ENCODE measurements at places on chromosomes 12 and 14.

GRCh38 chr12:124964836-124965462, 24.0 kb downstream of the DHX37 start:
- no peak for DNase-seq

DNA sequence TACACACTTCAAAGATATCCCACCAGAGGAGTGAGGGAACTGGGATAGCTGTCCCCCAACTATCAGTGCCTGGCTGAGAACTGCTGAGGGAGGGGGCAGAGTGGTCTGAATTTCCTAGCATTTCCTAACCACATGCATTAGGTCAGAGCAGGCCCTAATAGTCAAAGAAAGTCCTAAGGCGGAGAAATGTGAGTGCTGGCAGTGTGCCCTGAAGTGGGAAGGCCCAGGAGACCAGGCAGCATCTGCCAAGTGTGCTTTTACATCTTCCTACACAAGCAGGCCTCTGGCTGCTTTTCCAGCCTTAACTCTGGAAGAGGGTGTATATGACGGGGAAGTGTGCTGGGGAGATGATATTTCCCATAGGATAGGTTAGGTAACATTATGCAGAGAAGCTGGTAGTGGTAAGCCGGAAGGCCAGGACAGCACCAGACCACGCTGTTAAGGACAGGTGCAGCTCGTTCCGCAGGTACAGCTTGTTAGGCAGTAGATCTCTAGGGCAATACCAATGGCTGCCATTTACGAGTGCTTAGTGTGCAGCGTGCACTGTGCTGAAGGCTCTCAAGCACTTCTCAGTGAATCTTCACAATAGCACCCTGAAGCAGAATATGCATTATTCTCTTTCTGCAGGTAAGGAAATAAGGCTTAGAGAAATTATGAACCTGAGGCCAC, 9.1 kb upstream of the CCDC198 start:
- DNase-seq = no peak

- DNase-seq = no peak
Measured at GRCh38 chr12:39368891-39369290, 74.0 kb downstream of the KIF21A start.

DNA sequence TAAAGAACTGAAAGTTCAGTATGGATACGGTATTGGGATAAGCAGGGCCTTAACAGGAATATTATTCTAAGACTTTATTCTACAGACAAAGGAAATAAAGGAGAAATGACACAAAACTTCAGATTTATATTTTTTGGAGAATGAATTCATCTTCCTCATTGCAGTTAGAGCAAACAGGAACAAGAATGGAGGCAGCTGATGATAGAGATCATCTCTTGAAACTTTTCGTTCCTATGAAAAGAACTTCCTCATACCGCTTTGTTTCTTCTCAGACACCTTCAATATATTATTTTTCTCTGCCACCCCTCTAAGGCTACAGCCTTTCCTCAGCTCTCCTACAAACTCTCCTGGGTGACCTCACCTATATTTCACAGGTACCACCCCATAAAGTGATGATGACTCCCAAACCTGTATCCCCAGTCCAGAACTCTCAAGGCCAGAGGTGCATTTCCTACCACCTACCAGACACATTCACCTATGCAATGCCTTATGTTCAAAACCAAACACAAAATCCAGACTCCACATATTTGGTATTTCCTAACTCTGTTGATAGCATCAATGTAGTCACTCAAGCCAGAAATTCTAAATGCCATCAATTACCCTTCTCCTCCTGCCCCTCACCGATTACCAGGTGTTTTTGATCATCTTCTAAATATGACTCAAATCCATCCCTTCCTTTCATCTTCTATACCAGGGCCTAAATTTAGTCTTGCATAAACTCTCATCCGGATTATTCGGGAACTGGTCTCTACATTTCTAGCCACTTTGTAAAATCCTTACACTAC, 7.4 kb downstream of the MAP4K5 start:
- no peak for DNase-seq

- no peak for DNase-seq
Measured at GRCh38 chr12:75747572-75748021, 236.2 kb upstream of the KRR1 start.

DNA sequence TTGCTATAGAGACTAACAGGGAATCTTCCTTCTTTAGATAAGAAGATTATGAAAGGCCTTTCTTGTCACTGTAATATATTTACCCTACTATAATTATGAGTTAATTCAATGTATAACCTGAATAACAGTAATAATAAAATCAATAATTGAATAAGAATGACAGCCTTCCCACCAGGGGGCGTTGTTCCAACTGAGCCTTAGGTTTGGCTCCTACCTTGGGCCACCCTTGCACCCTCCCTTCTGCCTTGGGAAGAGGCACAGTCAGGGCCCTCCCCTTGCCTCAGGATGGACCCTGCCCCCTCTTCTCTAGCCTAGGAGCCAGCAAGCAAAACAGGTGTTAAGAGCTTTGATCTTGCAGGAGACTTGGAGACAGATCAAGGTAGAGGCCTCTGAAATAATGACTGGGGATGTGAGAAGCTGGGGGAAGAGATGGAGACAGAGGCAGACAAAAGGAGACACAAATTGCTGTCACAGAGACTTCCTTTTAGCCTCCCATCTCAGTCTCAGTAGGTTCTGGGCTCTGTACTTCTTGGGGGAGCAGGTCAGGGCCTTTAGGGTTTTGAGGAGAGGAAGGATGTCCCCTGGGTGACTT, 40.1 kb upstream of the CISTR start:
- no peak for DNase-seq

DNA sequence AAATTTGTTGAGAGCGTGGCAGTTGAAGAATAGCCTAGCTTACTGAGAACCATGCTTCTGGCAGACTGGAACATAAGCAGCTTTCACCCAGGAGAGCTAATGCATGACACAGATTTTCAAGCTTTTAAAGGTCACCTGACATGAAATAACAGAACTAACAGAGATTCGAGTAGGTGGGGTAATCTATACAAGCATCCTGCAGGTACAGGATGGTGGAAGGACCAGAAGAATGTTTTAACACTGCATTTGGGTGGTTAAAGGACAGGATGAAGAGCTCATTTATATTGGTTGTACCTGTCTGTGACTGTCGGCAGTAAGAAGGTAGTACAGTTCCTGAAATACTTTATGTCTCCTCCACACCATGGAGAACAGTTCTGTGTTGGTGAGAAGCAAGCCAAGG, 8.9 kb downstream of the PELI2 start:
- DNase-seq = no peak

- DNase-seq = no peak
Measured at GRCh38 chr12:127629066-127629820, 637.7 kb upstream of the TMEM132C start.

DNA sequence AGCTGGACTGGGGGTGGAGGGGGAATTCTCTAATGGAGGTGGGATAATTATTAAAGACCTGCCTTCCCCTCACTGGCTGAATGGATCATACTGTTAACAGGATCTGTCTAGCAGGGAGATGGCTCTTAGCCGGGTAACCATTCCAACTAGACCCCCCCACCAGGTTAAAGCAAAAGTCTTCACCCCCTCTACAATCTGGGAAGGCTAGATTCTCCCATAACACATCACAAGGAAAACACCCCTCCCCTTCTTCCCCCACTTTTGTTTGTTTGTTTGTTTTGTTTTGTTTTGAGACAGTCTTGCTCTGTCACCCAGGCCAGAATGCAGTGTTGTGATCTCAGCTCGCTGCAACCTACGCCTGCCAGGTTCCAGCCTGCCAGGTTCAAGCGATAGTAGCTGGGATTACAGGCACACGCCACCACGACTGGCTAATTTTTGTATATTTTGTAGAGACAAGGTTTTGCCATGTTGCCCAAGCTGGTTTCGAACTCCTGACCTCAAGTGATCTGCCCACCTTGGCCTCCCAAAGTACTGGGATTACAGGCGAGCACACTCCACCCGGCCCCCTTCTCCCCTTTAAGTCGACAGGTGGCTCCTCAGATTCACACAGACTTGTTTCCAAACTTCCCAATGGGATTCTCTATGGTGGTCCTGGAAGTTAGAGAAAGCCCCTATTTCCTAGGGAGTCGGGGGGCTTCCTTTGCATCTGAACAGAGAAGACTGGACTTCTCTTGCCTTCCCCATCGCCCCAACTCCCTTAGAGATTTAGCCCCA, 3.5 kb upstream of the BAZ2A start:
- no peak for DNase-seq

- no peak for DNase-seq
Measured at GRCh38 chr14:79354336-79354735, 857.0 kb downstream of the DIO2 start.

DNA sequence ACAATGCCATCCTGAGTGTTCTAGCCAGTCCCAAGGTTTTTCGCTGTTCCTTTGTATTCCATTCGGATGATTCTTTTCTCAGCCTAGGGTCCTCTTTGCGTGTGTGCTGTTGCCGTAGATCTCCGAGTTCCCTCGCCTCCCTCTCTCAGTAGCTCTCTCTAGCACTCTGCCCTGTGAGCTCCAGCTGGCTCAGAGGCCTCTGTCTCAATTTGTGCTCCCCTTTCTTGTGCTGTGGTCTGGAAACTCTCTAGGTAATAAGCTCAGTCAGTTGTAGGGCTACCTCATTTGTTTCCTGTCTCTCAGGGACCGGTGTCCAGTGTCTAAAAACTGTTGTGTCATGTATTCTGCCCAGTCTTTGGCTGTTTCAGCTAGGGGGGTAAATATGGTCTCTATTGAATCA, 179.3 kb downstream of the PCNX1 start:
- DNase-seq = no peak

GRCh38 chr14:104230119-104230815, 91.9 kb downstream of the KIF26A start:
- no peak for DNase-seq

- DNase-seq = no peak
Measured at GRCh38 chr14:51482102-51482501, 169.6 kb upstream of the FRMD6 start.

DNA sequence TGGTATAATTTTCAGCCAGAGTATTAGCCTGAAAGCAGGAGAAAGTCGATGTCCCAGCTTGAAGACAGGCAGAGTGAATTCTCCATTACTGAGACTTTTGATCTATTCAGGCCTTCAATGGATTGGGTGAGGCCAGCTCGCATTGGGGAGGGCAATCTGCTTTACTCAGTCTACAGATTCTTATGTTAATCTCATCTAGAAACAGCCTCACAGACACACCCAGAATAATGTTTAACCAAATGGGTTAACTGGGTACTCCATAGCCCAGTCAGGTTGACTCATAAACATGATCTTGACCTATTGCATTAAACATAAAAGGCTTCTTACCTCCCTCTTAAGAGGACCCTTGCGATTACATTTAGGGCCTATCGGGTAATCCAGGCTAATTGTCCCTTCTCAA, 118.0 kb downstream of the KTN1 start:
- no peak for DNase-seq

- no peak for DNase-seq
Measured at GRCh38 chr14:23402296-23403138, 5.6 kb downstream of the MYH6 start.

DNA sequence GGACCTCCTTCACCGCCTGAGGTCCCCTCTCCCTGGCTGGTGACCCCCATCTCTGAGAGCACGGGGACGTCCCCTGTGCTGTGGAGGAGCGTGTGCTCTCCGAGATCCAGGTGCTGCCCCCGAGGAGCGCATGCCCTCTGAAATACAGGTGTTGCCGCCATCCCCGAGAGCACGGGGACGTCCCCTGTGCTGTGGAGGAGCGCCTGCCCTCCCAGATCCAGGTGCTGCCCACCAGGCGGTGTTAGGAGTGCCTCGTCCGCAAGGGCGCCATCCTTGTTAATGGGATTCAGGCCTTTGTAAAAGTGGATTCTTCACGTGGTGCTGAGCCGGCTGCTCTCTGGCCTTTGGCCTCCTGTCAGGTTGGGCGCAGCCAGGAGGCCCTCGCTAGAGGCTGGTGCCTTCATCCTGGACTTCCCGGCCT, 10.1 kb downstream of the NOC4L start:
- DNase-seq = no peak

DNA sequence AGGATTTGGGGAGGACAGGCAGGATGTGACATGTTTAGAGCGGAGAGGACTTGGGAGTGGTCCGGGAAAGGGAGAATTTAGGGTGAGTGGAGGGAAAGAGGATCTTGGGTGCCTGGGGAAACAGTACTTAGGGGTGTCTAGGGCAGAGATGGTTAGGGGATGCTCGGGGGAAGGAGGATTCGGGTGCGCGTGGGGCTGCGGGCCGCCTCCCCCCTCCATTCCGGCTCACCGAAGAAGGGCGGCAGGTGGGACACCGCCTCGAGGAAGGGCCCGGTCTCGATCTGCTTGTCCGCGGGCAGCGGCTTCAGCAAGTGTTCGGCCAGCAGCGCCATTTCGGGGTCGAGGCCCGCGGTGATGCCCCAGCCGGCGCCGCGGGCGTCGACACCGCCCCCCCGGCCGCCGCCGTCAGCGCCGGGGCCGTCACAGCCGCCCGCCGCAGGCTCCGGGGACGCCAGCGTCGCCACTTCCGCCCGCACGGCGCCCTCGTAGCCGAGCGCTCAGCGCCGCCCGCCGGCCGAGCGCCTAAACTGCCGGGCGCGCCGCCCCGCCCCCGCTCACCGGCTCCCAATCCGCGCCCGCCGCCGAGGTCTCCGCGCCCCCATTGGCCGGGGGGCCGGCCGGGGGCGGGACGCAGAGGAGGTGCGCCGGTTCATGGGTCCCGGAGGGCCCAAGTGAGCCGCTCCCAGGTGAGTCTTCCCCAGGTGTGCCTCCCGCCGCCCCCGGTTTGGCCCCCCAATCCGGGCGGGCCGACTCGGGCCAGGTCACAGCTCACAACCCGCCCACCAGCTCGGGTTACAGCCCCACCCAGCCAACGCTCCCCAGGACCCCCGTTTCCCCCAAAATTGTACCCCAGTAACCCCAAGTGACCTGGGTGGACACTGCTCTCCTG, at the start of gene GLTP:
Gene GLTP (minus strand): TSS at position 499 of the 889 bp plus-strand sequence. CDS start 167 bp downstream, at position 332.
- DNase-seq = peak; percentile 20

- no peak for DNase-seq
Measured at GRCh38 chr14:24895243-24895583, 154.7 kb downstream of the STXBP6 start.

- no peak for DNase-seq
Measured at GRCh38 chr12:75271576-75271975, 58.5 kb downstream of the CAPS2 start.

GRCh38 chr12:132158677-132159554, 14.7 kb downstream of the NOC4L start:
- no peak for DNase-seq

DNA sequence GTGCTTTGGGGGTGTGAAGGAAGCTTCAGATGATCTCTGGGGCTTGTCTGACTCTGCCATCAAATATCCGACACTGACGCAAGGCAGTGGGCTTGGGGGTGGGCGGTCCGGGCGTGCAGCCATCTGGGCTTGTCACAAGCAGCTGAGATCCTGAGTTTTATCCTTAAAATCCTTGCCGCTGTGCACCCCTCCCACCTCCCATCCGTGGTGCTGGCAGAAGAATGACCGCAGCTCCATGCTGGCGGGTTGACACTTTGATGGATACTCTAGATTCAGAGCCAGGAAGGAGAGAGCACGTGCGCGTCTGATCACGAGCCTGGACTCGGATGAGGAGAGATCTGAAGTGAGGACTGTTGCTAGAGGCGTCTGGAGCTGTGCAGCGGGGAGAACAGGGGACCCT, 3.0 kb downstream of the ZFYVE21 start:
- DNase-seq = no peak

DNA sequence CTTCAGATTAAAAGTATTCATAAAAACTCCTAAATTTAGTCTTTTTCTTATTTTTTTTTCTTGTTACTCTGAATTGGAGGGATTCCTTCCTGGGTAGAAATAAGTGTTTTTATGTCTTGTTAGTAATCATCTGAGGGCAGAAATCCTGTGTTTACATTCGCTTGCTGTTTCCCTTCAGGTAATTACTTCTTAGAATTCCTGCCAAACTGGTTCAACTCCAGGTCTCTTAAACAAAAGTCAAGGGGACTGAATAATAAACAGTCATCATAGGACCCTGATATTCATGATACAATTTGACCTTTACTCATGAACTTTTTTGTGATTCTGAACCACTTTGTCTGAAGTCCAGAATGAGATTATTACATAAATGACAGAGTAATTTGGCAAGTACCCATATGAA, 843.9 kb downstream of the FLRT2 start:
- no peak for DNase-seq

All from thoracic aorta (tissue), 2 donors.